ENCODE measurements at places on chromosomes 2 and 18. TPM values are rescaled to one million over a fixed set of nuclear protein-coding genes. Genes with fewer than 3 reads are reported as not detected.

The PIEZO2 gene
- total RNA-seq: 5.0 TPM

The CD8B2 gene
- not detected for total RNA-seq

DNA sequence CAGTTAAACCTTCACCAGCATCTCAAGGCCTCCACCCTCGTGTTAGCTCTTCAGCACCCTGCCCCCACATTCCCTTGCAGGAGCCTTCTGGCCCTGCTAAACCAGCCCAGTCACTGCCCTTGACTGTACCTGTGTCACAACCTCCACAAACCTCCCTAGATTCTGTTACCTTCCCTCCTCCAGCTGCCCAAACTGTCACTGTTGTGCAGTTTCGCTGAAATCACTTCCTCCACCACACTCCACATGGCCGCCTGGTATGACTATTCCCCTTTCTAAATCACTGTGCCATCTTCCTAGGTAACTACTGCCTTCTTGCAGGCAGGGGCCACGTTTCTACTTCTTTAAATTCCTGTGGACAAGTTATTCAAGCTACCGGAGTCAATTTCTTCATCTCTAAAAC lies 160.2 kb downstream of the GALNT14 start:
- DNase-seq: no peak

DNA sequence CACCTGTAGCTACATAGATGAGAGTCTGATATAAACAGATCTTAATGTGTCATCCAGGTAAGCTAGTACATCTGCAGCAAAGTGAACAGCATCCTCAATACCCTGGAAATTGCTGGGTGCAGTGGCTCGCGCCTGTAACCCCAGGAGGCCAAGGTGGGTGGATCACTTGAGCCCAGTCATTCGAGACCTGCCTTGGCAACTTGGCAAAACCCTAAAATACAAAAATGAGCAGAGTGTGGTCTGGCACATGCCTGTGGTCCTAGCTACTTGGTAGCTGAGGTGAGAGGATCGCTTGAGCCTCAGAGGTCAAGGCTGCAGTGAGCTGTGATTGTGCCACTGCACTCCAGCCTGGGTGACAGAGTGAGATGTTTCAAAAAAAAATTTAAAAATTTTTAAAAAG lies 233.9 kb upstream of the SP5 start:
- peak; percentile 23 for DNase-seq

DNA sequence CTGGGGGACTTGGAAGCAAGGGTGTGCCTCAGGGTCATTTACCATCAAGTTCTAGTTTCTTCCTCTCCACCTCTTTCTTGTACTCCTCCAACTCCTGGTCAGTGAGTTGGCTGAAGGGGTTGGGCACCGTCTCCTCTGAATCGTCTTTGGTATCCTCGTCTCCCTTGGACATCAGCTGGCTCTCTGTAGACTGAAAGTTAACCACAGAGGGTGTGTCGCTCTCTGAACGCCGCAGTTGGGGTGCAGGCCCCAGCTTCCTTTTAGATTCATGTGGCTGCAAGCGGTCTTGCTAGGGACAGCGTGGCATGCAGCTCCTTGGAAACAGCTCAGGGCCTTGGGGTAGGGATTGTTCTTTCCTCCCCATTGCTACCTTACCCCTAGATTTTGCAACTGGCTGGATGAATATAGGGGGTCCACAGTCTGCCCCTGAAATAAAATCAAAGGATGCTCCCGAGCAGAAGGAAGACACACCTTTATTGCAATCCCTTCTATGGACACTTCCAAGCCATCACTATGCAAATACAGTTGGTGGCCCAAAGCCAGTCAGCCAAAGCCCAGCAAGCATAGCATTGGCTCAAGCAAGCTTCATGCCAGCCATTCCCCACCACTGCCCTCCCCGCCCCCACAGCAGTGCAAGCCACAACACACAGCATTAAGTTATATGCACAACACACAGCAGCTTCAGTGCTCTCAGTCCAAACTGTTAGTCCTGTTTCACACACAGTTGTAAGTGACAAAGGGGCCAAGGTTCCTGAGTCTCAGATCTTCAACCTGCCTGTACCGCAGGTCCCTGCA lies 93.2 kb downstream of the ADD2 start:
- no peak for DNase-seq
